GM04504 (cell line): ENCODE measurements at places on chromosomes 1 and 21.
A peak's percentile ranks its signal among the peaks of the same experiment; 100 is the strongest.

DNA sequence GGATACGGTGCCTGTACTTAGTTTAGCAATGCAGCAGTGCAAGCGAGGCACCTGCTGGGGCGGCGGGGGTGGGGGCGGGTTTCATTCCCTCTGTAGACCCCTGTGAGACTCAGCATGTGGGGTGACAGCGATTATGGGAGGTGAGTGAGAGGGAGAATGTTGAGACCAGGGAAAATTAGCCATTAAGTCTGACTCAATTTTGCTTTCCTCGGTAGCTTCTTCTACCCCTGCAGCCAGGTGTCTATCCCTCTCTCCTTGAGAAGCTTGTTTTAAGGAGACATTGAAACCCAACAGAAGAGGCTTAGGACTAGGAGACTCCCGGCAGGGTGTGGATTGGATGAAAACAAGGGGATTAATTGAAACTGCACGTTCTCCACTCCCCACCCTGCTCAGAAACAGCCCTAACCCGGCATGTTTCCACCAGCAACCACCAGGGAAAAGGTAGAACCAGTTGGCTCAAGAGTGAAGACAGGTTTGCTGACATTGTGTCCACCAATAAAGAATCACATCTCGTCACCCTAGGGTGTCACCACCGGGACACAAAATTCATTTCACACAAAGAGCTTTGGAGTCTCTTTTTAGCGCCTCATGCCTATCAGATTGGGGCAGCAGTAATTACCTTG, 20.6 kb upstream of the ATF3 start:
- no peak for DNase-seq

DNA sequence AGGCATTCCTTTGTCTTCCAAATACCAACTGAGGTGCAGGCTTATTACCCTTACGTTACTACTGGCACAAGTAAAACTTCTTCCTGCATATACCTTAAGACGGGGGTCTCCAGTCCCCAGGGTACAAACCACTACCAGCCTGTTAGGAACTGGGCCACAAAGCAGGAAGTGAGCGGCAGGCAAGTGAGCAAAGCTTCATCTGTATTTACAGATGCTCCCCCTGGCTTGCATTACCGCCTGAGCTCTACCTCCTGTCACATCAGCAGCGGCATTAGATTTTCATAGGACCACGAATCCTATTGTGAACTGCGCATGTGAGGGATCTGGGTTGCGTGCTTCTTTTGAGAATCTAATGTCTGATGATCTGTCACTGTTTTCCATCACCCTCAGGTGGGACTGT, 113.1 kb downstream of the SLC45A1 start:
- no peak for DNase-seq

DNA sequence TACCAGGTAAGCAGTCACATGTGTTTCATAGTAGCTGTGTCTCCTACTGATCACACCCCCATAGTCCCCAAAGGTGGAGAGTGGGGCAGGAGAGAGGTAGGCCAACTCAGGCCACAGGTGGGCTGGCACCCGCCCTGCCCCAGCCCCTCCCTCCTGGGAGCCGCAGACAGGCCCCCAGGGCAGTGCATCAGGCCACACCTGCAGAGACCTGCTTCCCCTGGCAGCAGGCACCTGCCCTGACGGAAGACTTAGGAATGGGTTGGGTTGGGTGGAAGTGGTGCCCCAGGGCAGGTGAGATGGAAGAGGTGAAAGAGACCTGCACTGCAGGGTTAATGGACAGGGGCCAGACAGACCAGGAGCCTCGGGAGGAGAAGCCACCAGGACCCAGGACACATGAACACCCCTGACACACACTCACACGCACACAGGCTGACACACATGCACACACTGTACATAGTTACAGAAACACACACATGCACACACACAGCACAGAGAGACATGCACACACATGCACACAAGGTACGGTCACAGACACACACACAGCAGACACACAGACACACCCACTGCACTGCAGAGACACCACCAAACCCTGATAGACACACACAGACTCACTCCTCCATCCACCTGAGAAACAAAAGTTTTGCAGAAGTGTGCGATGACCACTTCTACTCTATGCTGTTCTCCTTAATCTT, 1.7 kb upstream of the COL18A1 start:
- DNase-seq = no peak

DNA sequence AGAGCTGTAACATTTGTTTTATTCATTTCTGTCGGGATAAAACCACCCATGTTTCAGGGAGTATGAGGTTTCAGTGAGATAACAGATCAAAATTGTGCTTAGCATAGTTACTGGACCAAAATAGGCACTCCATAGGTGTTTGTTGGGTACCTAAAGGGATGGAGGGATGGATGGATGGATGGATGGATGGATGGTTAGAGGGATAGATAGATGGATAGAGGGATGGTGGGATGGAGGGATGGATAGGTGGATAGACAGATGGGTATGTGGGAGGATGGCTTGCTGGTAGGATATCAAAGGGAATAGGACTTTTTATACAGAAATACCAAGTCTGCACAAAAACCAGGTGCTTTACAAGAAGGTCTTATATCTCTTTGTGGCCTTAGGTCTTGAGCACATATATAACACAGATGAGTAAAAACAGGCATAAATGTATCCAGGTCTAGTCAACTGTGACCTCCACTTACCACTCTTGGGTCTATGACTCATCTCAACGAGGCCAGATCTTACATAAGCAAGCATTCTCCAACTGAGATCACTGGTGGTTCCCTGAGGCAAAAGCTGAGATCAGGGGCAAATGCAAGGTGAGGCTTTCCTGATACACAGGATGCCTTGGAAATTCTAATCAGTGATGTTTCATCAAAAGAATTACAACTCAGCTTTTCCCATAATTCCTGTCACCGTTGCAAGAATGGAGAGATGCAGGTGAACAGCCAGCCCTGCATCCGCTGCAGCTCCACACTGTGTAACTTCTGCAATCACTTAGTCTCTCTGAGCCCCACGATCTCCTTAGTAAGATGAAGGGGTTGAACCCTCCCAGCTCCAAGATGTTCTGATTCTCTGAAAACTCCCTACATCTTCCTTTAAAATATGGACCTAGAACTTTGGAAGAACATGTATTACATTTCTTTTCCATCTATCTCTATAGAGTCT, 32.0 kb downstream of the PTAFR start:
- DNase-seq = peak; percentile 30

DNA sequence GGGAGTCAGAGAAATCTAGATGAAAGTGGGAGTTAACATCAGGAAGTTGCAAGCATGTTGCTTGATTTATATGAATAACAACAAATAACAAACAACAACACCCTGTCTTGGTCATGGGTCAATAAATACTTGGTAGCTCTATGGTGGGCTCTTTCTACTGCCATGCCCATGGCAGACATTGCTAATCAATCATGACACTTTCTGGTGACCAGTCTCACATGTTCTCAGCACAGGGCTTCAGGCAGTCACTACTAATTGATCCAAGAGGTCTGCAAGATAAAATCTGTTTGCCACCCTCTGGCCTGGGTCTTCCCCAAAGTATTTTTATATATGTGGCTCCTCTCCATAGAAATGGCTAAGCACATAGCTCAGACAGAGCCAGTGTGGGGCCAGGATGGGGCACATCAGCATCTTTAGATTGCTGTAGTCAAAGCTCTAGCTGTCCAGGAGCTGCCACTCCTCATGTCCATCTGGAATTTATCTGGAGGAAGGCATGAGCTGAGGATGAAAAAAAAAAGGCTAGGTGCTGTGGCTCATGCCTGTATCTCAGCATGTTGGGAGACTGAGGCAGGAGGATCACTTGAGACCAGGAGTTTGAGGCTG, 51.2 kb downstream of the STUM start:
- DNase-seq = no peak

- no peak for DNase-seq
Observed at GRCh38 chr1:37152491-37152890, 118.2 kb upstream of the GRIK3 start.

GRCh38 chr21:36451506-36451905, 28.4 kb downstream of the CLDN14 start:
- no peak for DNase-seq

DNA sequence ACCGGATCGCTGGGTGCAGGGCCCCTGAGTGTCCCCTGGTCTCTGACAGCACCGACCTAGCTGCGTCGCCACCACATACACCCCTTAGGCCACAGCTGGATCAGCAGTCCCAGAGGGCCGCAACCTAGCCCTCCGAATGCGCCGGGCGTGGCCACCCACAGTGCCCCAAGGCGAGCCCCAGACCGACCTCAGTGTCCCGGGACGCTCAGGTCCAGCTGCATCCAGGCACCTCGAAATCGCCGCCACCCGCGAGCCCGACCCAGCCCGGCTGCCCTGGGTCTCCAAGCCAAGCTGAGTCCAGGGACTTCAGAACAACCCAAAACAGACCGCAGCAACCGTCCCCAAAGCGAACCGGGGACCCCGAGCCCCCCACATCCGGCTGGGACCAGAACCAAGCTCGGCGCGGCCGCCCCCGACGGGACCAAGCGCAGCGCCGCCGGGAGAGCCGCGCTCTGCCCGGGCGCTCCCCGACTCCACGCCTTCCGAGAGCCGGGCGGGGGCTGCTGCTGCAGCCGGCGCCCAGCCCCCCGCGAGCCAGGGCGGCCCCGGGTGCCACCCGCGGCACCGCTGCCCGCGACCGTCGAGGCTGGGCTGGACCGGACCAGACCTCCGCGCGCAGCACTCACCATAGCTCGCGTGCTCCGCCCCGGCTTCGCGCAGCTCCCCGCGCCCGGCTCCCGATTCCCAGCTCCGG, 54.6 kb upstream of the ECE1 start:
- DNase-seq = no peak

GRCh38 chr1:232909752-232910151, 40.7 kb upstream of the NTPCR start:
- DNase-seq = no peak

DNA sequence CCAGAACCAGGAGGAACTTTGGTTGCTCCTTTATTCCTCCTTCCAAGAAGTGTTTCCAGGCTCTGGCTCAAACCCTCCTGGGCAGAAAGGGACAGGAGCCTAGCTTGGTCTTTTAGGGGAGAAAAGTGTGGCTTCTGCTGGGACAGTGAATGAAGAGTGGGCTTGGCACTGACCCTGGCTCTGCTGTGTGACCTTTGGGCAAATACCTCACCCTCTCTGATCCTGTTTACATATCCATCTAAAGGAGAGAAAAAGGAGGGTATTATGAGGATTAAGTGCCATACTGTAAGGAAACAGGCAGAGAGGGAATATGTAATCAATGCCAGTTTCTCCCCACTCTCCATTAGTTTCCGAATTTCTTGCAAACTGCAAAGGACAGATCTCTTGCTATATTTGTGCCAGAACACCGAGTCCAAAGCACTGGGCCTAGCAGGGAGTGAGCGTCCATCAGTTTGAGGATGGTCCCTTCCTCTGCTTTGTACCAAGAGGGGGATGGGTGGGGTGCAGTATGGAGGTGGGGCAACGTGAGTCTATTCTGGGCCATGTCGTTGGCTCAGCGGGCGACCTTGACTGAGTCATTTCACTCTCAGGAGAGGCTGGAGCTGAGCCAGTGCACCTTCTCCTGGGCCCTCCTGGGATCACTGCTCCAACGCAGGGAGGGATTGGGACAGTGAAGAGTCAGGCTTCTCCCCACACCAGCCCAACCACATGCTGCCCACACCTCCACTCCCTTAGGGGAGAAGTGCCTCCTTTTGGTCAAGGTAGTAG, 38.4 kb downstream of the IGSF21 start:
- DNase-seq = no peak

DNA sequence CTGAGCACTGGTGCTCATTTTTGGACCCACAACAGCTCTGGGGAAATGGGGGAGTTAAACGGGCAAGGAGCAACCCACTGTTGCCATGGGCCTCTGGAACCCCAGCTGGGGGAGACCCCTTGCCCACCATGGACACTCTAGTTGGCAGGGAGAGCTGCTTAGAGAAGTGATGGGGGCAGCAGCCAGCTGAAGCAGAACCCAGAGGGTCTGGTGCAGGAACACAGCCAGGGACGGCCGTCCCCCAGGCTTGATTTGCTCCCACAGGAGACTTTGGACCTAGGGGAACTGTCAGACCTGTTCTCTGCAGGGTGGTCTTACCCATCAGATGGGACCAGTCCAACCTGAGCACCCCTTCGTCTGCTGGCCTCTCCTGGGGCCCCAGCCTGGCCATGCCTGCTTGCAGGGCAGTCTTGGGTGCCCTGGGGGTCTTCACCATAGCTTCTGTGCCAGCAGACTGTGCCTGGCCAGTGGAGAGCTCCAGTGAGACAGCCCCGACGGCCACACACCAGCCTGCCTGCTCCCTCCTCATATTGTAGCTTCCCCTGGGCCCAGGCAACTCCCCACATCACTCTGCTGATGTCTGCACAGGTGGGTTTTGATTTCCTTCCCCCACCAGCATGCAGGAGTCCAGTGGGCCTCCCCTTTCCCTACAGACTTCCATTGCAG, 11.3 kb downstream of the SPATC1L start:
- no peak for DNase-seq

DNA sequence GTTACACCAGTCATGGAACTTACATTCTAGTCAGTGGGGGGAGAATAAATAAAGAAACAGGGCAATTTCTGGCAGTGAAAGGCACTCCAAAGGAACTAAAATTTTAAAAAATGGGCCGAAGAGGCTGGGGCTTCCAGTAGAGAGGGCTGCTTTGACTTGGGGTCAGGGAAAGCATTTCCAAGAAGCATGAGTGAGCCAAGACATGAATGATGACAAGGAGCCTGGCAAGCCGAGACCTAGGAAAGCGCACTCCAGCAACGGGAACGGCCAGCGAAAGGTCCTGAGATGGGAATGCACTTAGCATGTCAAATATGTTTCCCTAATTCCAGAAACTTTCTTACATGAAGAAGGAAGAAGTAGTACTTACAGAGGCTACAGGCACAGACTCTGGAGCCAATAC, 95.4 kb upstream of the NGF start:
- DNase-seq = no peak

- DNase-seq = no peak
Observed at GRCh38 chr1:1390675-1391074, 8.5 kb downstream of the CCNL2 start.

DNA sequence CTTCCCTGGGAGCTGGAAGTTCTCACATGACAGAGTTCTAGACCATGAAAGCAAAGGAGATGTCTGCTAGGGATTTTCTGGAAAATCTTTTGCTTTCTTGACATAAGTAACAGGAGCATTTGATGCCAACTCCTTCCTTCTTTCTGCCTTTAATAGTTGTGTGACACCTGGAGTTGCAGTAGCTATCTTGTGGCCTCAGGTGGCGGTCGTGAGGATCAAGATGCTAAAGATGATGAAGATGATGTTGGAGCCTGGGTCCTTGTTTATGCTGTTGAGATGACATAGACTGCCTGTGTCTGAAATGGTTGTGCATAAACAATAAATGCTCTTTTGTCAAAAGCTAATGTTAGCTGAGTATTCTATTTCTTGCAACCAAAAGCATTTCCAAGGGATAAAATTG, 32.7 kb upstream of the KIRREL1 start:
- DNase-seq = no peak

- DNase-seq = no peak
Observed at GRCh38 chr1:196059210-196059609, 549.0 kb downstream of the KCNT2 start.

- no peak for DNase-seq
Observed at GRCh38 chr1:224781800-224782199, 147.7 kb upstream of the DNAH14 start.

DNA sequence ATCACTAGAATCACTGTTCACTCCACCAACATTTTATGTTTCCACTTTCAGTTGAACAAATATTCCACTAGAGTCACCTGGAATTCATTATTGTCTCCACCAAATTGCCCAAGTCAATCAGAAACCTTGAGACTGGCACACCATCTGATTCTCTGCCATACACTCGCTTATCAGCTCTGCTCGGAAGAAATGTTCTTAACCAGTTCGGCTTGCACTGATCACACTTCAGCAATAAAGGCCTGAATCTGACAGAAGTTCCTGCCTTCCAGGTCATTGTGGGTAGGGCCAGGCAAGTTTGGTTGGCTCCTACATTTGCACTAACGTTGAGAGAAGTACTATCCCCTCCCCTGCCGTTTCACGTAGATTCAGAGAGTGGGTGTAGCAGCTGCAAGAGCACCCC, 10.0 kb downstream of the TPM3 start:
- DNase-seq = no peak
